ENCODE measurements at places on chromosomes 6 and 20.

- no peak for DNase-seq
These were observed 164.5 kb upstream of the BTBD3 start for GRCh38 chr20:11753155-11753554.

DNA sequence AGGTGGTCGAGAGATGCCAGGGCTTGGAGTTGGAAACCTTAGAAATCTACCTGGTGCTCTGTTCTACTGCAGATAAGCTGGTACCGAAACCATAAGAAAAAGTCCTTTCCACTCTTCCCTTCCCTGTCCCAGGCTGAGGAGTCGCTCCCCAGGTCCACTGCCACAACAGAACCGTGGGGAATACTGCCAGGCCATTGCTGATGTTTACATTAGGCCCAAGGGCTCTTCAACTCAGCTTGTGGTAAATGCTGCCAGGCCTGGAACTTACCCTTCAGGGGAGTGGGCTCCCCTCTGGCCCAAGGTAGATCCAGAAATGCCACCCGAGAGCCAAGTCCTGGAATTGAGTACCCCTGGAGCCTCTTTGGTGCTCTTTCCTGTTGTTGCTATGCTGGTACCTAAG lies 388.4 kb downstream of the ESR1 start:
- no peak for DNase-seq

GRCh38 chr6:4640139-4640538 lies 136.1 kb upstream of the CDYL start:
- DNase-seq: no peak

- DNase-seq: no peak
These were observed 17.3 kb downstream of the BNIP5 start for GRCh38 chr6:36319436-36319762.

- DNase-seq: no peak
These were observed 41.9 kb upstream of the CTNNBL1 start for GRCh38 chr20:37651932-37652331.

DNA sequence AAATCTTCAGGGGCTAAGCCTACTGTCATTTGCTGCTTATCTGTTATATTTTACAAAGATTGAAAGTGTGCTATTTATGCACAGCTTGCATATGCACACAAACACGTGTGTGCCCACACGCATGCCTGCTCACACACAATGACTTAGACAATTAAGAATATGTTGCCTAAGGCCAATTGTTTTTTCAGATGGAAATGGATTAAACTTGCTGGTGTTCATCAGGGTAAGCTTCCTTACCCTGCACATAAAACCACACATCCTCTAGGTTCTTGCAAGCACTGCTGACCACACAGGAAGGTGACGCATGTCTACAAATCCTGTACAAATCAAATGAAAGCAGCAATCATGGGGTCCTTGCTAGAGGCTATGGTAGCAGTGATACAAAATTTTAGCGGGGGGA lies 58.4 kb downstream of the GJA10 start:
- DNase-seq: no peak
